ENCODE measurements at places on chromosomes 4 and X.

DNA sequence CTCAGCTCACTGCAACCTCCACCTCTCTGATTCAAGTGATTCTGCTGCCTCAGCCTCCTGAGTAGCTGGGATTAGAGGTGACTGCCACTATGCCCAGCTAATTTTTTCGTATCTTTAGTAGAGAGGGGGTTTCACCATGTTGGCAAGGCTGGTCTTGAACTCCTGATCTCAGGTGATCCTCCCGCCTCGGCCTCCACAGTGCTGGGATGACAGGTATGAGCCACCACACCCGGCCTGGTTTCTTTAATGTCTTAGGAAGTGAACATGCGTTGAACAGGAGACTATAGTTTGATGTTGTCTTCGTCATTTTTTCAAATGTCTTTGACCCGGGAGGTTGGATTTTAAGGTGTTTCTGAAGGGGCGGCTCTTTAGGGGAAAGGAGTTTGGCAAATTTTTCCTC lies 91.0 kb downstream of the DHRSX start:
- DNase-seq: no peak

GRCh38 chr4:141705747-141706377 lies 69.5 kb downstream of the IL15 start:
- no peak for DNase-seq

- DNase-seq: no peak
Observed at GRCh38 chr4:13109536-13109935, 374.6 kb downstream of the RAB28 start.

DNA sequence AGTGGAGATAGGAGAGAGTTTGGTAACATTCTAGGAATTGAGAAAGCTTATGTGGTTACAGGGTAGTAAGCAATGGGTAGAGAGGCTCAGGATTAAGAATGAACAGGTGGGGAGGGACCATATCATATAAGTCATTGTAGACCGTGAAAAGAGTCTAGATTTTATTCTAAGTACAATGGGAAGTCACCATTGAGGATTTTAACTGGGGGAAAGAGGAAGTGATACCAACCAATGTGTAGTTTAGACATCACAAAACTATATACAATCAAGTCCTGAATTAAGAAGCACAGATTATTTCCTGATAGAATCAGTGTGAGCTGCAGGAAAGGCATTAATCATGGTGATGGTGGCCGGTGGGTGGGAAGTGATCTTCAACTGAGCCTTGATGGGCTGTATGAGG lies 178.3 kb upstream of the ZIC3 start:
- DNase-seq: no peak

- no peak for DNase-seq
Observed at GRCh38 chrX:107429090-107429489, 20.4 kb upstream of the FRMPD3 start.

- DNase-seq: no peak
Observed at GRCh38 chr4:98232202-98232601, 29.0 kb upstream of the RAP1GDS1 start.

DNA sequence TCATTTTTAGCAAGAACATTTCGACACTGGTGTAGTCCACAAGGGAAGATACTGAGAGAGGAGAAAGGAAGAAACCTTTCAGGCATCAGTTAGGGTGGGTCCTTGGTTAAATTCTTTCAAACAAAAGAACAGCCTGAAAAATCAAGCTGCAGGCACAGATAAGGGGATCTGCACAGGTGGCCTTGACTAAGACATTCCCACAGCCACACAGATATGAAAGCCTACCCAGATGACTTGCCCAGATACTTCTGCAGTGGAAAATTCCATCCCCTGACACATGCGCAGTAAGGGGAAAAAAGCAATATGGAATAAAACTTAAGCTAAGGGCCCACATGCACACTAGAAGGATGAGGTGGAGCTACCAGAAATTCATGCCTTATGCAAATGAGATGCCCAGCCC lies 8.9 kb upstream of the TMEM165 start:
- DNase-seq: no peak

GRCh38 chr4:114263233-114263632 lies 283.8 kb upstream of the ARSJ start:
- DNase-seq: peak; percentile 29

DNA sequence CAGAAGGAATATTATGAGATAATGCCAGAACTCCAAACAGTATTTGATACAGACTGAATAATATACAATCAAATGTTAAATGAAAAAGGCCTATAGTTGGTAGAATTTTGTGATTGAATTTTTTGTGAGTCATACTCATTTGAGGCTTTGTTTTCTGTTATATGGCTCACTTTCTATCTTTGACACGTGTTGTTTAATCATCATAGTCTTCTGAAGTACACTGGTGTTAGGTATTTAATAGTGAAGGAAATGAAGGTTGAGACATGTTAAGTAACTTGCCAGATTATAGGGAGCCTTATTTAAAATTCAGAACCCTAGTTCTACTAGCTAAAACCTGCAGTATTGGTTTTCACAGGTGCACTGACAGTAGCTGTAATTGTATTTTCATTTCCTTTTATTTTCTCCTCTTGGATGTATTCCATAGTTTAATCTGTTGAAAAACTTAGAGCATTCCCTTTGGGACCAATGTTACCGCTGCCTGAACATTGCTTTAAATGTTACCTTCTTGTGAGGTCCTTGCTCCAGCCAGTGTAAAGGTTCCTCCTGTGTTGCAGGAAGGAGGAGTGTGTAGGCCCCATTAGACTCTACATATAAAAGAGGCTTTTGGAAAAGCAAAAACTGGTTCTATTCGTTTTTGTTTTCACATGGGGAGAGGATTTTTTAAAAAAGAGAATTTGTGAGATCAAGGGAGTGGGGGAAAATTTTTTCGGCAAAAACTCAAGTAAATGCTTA lies 224.1 kb downstream of the ARHGAP10 start:
- DNase-seq: no peak

DNA sequence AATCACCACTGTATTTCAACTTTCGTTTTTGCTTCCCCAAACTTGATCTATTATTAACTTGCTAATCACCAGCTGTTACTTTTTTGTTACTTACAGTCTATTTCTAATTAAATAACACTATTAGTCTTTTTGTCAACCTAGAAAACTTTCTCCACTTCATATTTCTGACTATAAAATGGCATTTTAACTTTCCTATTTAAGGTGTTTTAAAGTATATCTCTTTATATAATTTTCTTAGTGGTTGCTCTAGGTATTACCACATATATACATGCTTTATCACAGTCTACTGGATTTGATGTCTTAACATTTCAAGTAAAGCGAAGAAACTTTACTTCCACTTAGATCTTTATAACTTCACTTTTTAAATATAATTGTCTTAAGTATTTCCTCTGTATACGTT lies 421.2 kb downstream of the DCAF12L2 start:
- no peak for DNase-seq

DNA sequence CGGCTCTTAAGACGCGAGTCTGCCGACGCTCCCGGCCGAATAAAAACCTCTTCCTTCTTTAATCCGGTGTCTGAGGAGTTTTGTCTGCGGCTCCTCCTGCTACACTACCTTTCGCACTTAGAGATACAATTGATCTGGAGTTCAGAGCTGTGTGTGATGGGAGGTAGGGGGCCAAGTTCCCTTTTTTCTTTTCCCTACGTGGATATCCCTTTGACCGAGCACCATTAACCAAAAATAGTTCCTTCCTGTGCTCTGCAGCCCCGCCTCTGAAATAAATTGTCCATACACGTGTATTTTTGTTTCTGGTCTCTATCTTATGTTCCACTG lies 555 bp upstream of the PGM2 start:
- DNase-seq: peak; percentile 10

- DNase-seq: no peak
Observed at GRCh38 chr4:20283039-20283438, 31.3 kb downstream of the SLIT2 start.

- DNase-seq: no peak
Observed at GRCh38 chr4:176611951-176612350, 180.8 kb downstream of the VEGFC start.

DNA sequence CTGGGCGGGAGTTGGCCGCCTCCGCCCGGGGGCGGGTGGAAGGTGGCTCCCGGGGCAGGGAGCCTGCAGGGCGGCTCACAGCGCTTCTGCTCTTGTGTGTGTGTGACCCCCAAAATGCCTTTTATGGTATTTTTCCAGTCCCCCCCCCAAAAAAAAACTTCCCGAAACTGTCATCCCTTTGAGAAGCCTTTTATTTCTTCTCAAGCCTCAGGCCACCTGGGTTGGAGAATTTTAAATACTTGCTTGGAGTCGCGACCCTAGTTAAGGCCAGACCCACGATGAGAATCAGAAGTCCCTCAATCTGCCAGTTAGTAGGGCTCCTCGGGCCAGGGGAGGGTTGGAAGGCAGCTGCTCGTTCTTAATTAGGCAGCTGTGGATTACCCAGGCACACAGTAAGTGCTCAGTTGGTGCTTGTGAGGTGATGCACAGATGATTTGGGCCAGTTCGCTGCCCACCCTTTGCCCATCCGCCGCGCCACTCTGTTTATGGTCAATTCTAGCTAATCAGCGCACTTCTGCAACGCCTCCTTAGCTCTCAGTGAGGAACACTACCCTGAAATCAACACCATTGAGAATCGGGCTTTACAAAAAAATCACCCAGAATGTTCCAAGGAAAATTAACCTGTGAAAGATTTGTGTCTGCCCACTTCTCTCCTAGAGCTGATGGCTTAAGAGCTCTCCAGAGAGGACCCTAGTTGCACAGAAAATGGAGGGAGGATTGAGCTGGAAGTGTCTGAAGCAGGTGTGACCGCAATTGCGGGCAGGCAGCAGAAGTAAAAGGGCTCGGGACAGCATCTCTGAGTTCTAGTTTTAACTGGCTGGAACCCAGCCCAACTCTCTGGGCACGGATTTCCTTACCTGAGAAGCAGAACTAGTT lies 648 bp upstream of the SCD5 start:
- DNase-seq: no peak

DNA sequence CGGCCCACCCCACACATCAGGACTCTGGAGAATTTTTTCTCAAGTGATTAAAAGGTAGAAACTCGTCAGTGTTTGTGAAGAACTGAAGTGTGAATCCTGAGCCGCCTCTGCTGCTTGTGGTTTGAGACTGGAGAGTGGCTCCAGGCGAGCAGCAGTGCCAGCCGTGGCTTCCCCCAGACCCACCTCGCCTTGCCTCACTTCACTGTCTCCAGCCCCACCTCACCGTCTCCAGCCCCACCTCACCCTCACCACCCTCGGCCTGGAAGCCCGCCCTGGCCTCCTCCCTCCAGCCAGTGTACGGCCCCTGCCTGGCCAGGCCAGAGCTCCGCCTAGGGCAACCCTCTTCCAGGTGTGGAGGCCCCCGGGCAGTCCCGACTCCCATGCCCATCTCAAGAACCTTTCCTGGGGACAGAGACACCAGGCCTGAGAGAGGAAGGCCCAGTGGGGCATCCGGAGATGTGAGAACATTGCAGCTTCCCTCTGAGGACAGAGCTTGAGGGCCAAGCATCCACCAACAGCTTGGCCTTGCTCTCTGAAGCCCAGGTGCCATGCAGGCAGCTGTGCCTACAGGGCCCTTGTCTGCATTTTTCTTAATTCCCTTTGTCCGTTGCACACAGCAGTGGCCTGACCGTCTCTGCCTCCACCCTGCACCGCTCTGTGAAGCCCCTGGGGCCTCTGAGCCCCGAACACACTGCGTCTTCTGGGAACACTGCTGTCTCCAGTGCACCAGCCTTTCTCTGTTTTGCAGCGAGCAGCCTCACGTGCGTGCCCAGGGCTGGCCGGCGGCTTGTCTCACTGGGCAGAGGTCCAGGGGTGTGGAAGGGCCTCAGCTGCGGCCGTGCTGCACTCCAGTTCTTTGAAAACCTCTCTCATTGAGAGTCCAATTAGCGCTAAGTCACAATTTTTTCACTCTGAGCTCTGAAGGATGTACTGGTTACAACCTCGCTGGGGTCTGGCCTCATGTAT lies 13.8 kb downstream of the SH3BP2 start:
- DNase-seq: peak; percentile 69

DNA sequence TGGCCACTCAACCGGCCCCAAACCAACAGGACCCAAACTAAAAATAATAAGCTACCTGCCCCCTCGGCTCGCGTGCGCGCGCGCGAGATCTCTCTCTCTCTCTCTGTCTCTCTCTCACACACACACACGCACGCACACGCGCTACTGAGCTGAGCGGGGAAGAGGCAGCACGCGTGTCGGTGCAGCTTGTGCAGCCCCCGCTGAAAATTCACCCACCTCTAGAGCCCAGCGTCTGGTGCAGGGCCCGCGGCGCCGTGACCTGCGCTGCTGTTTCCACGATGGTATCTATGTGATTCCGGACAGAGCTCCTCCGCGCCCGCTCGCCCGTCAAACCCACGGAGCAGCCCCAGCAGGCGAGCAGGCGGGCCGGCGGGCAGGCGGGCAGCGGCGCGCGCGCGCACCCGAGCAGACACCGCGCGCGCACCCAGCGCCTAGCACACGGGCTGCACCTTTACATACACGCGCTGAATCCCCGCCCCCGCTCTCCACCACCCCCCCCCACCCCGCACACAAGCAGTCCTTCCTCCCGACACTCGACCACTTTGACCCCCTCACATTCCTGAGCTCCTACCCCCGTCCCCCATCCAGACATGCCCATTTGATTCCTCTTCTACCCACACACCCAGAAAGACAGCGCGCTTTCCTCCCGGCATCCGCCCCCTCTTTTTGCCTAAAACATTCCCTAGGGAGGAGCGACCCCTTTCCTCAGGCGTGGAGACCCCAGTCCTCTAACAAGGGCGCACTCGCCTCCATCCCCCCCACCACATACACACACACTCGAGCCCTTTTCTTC lies 1.0 kb downstream of the SLITRK4 start:
- DNase-seq: no peak

GRCh38 chrX:152843852-152844251 lies 13.0 kb downstream of the NSDHL start:
- DNase-seq: no peak

DNA sequence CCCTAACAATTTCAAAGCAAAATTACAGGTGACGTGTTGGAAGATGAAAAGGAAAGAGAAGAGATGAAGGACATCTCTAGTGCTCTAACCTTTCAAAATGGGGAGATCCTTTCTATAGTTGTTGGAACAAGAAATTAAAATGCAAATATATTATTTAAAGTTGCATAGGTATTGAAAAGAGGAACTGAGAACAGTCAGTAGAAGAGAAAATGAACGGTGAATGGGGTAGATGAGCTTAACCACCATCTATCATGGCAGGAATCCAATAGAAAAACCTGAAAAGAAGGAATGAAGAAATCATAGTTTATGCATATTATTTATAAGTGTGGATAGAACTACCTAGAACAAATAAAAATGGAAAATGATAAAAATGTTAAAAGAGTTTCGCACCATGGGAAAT lies 42.0 kb downstream of the ANXA5 start:
- DNase-seq: no peak

DNA sequence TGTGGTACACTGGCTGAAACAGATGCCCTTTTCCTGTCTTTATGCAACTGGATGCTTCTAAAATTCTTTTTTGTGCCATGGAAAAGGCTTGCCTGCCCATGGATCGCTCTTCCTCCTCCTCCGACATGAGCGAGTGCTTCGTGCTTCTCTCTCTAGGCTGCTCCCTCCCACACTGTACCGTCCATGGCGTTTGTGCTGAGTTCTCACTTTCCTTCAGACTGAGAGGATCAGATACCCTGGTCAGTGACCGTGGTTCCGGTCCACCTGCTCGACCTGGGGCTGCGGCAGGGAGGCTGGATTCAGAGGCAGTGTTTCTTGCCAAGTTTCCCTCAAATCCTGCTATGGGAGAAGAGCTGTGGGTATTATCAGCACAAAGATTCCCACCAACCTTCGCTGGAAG lies 10.2 kb upstream of the CLDN24 start:
- DNase-seq: no peak

GRCh38 chrX:76850851-76851250 lies 423.3 kb downstream of the MAGEE1 start:
- no peak for DNase-seq

All from AG08395 (cell line).